ENCODE measurements at places on chromosomes 12 and 14.

DNA sequence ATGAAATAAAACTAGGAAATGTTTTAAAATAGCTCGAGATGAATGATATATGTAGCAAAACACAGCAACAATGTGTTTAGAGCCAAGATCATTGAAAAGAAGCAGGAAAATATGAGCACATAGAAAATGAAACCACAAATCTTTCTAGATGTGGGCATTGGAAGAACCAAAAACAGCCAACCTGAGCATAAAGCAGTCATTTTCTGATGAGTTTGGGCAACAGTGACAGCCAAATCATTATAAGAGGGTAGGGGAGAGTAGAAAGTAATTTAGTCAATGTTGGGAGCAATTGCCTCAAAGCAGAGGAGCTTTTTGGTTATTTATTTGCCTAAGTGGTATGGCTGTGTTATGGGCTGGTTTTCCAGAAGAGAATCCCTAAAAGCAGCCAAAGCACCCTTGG, 8.8 kb upstream of the BICDL1 start:
- DNase-seq = no peak

DNA sequence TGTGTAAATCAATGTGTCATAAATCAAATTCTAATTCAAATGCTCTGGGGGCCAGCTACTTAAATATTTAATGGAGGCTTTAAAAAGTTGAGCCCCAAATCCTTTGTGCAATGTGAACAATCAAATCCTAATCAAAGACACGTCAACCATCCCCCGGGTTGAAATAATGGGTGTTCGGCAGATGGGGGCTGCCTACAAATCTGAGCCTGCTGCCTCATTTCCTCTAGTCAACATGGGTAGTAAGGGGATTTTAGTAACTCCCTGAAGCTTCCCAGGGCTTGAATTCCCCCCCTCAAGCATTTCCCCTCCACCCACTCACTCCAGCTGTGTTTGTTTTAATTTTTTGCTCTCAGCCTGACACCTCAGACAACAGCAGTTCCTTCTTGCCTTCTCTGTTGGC, 37.8 kb downstream of the SRRM4 start:
- DNase-seq = no peak

DNA sequence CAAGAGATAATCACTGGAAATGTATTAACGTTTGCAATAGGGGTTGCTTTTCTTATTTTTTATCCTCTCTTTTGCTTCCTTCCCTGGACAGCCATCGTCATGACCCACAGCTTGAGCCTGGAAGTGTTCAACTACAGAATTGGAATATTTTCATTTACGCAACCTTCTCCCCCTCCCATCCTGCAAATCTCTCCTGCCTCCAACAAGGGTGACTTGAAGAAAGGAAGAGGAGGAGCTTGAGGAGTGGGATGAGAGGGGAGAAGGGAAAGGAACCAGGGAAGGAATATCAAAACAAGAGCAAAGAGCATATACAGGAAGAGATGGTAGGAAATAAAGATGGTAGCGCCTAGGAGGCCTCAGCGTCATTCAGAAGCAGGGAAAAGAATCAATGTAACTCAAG, 1.6 kb upstream of the MANSC4 start:
- no peak for DNase-seq

DNA sequence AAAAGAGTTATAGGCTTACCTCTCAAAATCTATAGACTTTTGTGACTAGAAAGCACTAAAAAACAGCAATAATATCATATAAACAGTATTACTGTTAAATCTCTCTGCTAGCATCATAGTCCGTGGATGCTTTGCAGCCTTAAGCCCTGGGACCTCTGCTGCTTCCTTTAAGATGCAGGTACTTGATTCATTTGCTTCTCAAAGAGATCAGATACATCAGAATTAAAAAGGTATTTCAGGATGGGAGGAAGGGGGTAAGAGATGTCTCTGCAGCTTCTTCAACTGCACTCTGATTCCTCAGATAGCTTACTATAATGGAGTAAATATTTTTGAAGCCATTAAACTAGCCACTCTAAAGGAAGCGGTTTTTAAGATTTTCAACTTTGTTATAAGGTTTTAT, 49.3 kb downstream of the PAPLN start:
- no peak for DNase-seq

- no peak for DNase-seq
Observed at GRCh38 chr12:98332642-98333041, 182.7 kb upstream of the TMPO start.

- no peak for DNase-seq
Observed at GRCh38 chr12:124608450-124608870, 41.0 kb upstream of the NCOR2 start.

Data from stimulated activated CD8-positive, alpha-beta memory T cell treated with anti-CD3 and anti-CD28 coated beads, Interleukin-7, amount 100 ng/mL, for 1 hour (primary cell).